ENCODE measurements at places on chromosomes 12 and 14. TPM values are rescaled to one million over a fixed set of nuclear protein-coding genes. Genes with fewer than 3 reads are reported as not detected.

DNA sequence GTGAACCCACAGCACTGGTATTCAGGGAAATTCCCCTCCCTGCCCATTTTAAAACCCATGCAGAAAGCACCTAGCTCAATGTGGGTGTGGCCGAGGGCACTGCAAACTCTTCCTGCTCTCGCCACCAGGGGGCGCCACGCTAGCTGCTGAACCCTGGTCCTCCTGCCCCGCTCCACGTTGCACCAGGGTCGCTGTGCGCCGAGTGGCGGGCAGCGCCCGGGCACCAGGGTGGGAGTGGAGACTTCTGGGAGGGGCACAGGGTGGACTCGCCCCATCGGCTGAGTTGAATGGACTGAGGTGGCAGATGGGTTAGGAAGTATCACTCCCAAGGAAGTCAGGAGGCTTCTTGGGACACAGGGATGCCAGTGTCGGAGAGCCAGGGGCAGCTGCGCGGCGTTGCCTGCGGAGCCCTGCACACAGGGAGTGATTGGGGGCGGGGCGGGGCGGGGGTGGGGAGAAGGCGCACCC, 48.1 kb upstream of the BCL11B start:
- DNase-seq = no peak
- no peaks in the 10 kb centered on the region for H3K4me1 ChIP-seq

- DNase-seq = no peak
- H3K27ac ChIP-seq = no peak overlapping the region
- H3K4me3 ChIP-seq = no peak overlapping the region
- no peaks in the 10 kb centered on the region for H3K27me3 ChIP-seq
- peaks cover 30% of the 10 kb centered on the region for H3K36me3 ChIP-seq
- H3K4me1 ChIP-seq = no peaks in the 10 kb centered on the region
Measured at GRCh38 chr12:118164798-118165486, 29.0 kb downstream of the PEBP1 start.

The RGS6 gene
- 12.1 TPM for total RNA-seq

The ARHGEF25 gene
- total RNA-seq = 7.4 TPM

All from right atrium auricular region (tissue), 2 donors.